ENCODE measurements at places on chromosomes 1 and 21.

GRCh38 chr21:37266515-37267221 lies 466 bp downstream of the VPS26C start:
- DNase-seq = no peak

- no peak for DNase-seq
These were observed 20.6 kb downstream of the CSF1 start for GRCh38 chr1:109931189-109931731.

DNA sequence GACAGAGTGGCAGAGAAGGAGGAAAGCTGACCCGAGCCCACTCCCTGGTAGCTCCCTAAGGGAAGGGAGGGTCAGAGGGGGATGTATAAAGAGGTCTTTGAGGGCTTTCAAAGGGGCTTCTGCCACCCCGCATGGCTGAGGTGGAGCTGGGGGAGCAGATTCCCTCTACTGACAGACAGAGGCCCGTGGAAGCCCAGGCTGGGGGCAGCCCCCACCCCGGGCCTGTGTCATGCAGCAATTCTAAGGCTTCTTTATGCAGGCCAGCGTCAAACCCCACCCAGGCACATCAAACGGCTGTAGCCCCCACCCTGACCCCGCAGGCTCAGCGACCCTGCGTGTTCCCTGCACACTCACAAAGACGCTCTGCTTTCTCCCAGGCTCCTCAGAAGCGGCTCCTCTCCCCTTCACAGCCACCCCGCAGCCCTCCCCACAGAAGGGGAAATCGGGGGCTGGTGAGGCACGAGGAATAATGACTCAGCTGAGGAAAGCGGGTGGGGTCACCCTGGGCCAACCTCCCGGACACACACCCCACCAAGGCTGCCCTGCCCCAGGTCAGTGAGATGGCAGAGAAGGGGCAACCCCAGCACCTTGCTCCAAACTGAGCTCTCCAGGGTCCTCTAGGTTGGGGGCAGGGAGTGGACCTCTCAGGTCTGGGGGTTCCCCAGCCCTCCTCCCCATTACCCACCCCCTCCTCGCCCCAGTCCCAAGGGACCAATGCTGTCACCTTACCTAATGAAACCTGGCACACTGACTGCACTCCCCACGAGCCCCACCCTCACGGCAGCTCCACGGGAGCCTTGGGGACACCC lies 10.8 kb downstream of the SLC45A3 start:
- no peak for DNase-seq

DNA sequence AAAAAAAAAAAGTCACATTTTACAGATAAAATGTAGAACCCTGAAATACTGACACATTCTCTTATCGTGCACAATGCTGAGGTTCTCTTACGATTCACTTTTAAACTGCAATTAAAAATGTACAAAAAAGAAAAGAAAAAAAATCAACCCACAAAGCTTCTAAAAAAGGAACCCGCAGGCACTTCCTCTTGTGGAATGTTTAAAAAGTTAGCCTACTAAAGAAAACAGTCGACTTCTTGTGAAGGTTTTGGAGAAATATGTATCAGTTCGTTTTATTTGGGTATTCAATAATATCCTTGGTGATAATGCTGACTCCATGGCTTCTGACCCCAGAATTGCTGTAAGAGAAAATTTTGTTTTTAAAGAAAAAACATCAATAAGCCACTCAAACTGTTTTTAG lies 10.2 kb downstream of the HNRNPU start:
- no peak for DNase-seq

DNA sequence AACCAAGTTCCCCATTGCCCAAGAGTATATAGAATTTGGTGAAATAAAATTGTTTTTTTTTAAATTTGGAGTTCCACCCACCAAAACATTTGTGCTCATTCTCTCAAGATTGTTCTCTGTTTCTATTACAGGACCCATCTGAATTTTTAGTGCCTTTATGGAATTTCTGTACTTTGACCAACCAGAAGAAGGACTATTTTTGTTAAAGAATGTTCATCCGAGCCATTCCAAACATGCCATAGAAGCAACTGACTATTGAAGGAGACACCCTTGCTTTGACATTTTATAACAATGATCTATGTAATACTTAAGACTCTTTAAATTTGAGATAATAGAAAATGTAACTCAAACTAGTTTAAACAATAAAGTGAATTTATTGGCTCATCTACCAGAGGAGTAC lies 655.7 kb upstream of the ADAMTS5 start:
- DNase-seq = no peak

DNA sequence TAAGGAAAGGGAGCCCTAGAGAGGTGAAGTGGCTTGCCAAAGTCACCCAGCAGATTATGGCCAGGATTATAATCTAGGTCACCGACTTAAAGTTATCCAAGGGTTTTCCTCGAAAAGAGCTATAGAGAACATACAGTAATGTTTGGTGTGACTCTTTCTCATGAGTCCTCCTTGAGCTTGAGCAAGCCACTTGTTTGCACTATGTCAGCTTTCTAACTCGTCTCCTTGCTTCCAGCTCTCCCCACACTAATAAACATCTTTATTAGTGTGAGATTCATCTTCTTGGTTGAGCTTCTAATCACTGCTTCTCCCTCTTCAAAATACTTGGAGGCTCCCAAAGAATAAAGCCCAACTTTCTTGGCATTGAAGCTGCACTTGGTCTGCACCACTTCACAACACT lies 390.0 kb upstream of the USP24 start:
- DNase-seq = no peak

DNA sequence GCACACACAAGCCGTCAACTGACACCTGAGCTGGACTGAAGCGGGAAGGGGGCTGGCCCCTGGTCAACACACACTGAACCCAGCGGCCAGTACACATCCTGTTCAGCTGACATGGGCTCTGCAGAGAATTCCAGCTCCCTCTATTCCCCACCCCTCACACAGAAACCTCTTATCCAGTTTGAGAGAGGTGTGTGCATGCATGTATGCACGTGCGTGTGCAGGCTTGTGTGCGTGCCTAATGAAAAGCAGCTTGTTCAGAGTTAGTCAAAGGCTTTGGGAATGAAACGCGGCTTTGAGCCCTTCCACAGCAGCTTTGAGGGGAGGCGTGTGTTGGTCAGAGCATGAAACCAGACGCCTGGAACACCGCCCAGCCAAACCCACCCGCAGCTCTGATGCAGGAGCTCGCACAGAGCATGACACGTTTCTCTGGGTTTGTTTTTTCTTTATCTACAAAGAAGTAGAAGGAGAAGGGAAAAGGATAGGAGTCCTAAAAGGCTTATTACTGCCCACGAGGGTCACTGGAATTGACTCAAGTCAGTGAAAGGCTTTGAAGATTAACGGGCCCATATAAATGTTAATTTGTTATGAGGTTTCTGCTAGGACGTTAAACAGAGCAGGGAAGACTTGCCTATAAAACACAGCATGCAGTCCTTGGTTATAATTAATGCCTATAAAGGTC lies 184.2 kb downstream of the ETS2 start:
- no peak for DNase-seq

DNA sequence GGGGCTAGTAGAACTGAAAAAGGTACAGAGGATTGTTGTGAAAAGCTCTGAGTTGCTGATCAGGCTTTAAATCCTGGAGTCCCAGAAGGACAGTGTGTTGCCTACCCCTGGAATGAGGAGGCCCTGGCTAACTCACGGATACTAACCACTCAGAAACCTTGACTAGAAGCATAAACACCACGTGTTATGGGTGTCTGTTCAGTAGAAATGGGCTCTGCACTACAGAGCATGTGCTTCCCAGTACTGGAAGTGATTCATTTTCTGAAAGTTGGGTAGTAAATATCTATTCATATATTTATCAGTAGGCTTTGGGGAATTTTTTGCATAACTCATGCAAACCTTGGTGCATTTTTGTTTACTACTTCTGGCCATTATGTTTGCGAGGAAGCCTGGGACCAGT lies 15.1 kb upstream of the CLCA1 start:
- DNase-seq = no peak

DNA sequence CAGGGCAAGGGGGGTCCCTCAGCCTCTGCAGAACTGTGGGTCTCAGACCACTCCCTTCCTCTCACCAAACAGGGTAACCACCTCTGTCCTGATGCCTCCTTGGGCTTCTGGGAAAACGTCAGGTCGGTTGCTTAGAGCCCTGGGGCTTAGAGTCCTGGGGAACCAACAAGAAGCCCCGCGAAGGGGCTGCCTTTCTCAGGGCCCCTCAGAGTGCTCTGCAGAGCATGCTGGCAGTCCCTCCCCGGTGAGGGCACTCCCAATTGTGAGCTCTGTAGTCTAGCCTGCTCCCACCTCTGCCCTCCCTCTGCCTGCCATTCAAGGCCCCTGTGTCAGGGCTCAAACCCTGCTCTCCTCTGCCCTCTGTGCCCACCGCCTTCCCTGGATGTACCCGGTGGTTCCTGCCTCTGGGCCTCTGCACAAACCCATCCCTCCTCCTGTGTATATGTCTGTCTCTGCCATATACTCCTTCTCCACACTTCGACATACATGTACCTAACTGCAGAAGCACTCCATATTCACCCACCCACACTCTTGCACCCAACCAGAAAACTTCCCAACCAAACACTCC lies 92.3 kb downstream of the DMRTB1 start:
- no peak for DNase-seq

DNA sequence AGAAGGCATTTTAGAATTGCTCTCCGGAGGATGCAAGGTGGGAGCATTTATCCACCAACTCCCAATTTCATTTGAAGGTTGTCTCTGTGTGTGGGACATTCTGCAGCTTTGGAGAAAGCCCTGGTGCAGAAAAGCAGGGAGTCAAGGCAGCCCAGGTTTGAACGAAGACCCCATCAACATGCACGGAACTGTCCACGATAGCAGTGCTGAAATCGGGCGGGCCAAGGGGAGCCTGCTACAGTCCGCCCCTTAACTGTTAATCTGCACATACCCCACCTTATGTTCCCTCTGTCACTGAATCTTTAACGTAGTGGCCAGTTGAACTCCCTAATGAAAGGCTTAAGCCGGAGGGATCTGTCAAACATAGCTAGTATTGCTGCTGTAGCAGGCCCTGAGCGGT lies 68.8 kb upstream of the C1orf174 start:
- DNase-seq = no peak

DNA sequence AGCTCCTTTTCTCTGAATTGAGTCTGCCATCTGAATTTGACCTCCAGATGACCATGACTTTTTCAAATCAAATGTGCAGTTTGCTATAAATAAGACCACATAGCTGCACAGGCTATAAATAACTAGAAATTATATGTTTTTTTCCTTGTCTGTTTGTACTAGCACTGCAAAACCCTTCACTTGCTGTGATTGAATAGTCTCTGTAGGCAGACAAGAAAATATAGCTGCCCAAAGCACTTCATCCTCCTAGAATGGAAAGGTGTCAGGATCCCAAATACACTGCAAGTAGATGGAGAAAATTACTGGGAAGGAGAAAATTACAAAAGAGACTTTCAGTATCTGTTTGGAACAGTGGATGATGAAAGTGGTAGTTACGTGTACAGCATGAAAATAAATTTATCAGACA lies 175.8 kb downstream of the APP start:
- DNase-seq = no peak

- DNase-seq = no peak
These were observed 29.8 kb upstream of the CACYBP start for GRCh38 chr1:174969977-174970376.

DNA sequence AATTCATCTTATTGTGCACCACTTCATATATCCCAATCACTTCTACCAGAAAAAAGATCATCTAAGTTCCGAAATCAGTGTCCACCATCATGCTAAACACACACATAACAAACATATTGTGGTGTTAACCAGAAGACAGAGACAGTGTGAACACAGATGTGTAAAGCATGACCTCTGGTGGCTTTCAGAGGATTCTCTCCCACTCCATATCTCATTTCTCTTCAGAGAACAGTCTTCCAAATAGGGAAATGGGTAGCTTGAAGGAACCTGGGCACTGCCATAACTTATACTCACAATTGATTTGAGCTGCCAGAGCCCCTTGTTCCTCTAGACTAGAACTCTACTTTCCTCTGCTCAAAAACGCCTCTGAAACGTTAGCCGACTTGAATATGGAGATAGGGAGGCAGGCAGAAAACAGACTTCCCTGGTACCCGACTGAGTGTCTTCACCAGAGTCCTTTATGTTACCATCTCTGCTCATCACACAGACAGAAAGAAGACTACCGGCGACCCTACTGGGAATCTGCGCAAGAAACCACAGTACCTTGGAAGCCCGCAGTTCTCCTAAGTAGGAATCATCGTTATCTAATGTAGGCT lies 1.8 kb upstream of the ELAPOR1 start:
- no peak for DNase-seq

DNA sequence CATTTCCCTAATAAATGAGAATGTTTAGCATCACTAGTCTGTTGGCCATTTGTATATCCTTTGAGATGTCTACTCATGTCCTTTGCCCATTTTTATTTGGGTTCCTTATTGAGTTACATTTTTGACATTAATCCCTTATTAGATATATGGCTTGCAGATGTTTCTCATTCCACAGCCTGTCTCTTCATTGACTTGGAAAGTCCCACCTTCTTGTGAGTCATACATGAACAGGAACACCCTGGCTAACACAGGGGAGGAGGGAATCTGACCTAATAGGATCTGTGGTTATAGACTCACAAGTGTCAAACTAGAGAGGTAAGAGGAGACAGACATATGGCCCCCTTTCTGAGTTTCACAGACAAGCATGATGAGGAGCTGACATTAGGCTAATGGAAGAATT lies 11.5 kb downstream of the ZP4 start:
- no peak for DNase-seq

DNA sequence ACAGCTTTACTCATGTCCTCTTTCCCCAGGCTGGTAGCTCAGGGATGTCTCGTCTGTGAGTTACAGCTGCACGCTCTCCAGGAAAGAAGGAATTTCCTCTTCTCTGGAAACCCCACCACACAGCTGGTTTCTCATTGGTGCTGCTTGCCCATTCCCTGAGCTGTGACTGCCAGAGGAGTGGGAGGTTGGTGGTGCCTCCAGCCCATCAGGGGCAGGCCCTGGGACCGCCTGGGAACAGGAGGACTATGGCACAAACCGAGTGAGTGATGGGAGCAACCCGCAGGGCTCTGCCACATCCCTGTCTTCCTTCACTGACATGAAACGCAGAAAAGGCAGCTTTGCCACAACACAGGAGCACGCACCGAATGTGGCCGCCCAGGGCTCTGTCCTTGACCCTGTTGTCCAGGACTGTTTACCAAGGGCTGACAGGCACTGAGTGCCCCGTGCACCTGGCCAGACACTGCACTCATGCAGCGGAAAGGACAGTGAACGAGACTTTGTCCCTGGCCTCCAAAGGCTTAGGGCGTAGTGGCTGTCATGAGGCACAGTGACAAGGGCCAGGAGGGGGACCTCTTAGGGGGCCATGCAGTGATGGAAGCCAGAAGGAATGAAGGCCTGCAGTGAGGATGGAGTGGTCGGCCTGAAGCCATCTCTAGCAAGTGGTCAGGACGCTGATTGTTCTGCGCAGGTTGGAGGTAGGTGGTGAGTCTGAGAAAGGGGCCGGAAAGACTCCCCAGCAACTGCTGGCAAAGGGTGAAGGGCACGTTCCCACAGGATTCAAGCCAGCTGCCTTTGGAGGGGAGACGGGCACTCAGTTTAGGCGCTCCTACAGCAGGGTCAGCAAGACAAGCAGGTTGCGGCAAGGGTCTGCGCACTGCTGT lies 1.7 kb upstream of the CCNL2 start:
- no peak for DNase-seq

Data from activated CD8-positive, alpha-beta memory T cell treated with anti-CD3 and anti-CD28 coated beads for 4 hours (primary cell).